Occipital lobe (tissue), 3 donors: ENCODE measurements at places on chromosomes 7 and 10. TPM values are rescaled to one million over a fixed set of nuclear protein-coding genes. Genes with fewer than 3 reads are reported as not detected.

PNLIPRP3 gene
- total RNA-seq: not detected

RPP30 gene
- 85.6 TPM for total RNA-seq

EBLN1 gene
- not detected for total RNA-seq

STEAP4 gene
- 0.16 TPM for total RNA-seq

CDH23 gene
- 1.2 TPM for total RNA-seq

DNA sequence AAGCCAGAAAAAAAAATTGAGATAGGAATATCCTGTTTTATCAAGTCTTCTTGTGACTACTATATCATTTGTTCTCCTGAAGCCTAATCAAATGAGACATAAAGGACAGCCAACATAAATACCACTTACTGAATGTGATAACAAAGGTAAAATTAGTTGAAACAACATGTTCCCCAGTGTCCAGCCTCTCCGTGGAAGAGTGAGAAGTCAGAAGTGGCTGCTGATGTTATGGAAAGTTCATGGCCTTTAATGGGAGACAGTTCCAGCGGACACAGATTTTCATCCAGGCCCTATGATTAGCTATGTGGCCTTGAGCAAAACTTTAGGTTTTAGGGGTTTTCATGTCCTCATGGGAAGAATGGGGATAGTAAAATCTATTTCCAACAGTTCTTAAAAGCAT is 724.3 kb downstream of the SUGCT start:
- no peak for DNase-seq

DNA sequence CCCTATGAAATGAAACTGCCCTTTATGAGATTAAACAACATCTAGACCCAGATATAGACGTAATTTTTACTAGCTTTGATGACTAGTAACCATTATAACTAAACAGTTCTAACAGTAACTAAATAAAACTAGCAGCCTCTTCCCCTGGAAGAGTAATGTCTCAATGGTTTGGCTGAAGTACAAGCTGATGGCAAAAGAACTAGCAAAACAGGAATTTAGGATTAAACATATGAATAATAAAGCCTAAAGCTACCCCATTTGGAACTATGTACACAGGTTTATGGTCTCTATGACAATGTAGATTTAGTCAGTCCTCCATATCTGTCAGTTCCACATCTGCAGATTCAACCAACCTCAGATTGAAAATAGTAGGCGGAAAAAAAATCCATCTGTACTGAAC is 6.4 kb downstream of the DPY19L1 start:
- DNase-seq: no peak

GRCh38 chr10:101763141-101763846 is 12.6 kb downstream of the FGF8 start:
- DNase-seq: no peak

GRCh38 chr10:132735923-132736391 is 50.0 kb downstream of the NKX6-2 start:
- peak; percentile 76 for DNase-seq

DNA sequence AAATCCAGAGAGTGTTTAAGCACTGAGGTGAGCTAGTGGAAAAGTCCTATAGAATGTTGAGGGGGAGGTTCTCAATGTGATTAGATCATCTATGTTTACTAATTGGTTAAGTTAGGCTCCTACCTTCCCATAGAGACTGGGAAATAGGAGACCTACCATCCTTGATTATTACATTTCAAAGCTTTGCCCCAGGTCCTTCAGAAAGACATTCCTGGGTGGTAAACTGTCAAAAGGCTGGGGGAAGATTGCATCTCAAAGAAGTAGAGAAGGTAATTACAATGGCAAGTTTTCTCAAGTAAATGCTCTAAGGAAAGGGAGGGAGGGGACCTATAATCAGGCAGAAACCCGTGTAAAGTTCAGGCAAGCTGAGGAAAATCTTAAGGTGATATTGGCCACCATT is 247.8 kb upstream of the SMIM30 start:
- DNase-seq: no peak

DNA sequence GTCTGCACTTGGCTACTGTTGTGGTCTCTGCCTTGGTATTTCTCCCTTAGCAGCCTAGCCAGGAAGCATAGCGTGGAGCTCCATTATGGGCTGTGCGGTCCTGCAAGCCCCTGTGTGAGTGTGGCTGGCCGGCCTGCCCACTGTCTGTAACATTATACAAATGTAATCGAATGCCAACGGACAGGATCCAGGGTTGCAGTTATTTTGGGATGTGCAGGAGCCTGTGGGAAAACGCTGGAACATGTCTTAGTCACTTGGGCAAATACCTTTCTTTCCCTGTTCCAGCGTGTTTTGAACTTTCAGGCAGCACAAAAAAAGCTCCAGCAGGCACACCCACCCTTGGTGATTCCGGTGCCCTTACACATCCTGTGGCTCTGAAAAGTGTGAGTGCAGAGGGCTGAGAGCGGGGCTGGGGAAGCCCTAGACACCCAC is 29.5 kb downstream of the BAG3 start:
- no peak for DNase-seq
